Esophagus squamous epithelium (tissue), 5 donors: ENCODE measurements at places on chromosomes 13 and 19.

DNA sequence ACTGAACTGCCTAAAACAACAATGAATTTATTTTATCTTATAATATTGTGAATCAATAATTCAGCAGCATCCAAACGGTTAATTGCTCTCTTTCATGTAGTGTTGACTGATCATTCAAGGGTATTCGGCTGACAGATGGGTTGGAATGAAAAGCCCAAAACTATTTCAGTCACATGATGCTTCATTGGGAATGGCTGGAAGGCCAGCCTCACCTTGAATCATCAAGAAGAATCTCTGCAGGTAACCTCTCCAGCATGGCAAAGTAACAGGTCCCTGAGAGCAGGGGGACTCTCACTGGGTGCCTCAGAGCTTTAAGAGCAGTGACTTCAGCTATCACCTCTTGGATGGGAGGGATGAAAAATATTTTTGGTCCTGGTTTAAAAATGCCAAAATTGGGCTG is 1395.7 kb downstream of the OLFM4 start:
- DNase-seq, result no peak

DNA sequence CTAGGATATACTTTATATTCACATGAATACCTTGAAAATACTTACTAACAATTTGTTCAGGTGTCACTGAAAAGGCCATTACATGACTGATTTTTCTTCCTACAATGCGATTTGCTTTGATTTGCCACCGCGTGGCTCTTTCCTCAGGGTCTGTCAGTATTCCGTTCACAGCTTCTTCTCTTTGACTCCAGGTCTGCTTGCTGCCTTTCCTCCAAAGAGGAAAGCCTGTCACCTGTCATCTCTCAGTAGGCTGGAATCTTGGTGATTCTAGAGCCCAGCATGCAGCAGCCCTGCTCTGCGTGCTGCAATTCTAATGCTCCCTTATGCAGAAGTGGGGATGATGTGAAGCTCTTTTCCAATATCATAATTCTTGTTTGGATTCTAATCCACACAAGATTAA is 33.6 kb upstream of the SIAH3 start:
- no peak for DNase-seq

GRCh38 chr13:42354241-42355091 is 82.5 kb downstream of the AKAP11 start:
- DNase-seq, result no peak

- DNase-seq, result no peak
Observed at GRCh38 chr19:47467914-47468313, 3.8 kb downstream of the SLC8A2 start.

- DNase-seq, result no peak
Observed at GRCh38 chr13:66322193-66322740, 907.9 kb downstream of the PCDH9 start.

DNA sequence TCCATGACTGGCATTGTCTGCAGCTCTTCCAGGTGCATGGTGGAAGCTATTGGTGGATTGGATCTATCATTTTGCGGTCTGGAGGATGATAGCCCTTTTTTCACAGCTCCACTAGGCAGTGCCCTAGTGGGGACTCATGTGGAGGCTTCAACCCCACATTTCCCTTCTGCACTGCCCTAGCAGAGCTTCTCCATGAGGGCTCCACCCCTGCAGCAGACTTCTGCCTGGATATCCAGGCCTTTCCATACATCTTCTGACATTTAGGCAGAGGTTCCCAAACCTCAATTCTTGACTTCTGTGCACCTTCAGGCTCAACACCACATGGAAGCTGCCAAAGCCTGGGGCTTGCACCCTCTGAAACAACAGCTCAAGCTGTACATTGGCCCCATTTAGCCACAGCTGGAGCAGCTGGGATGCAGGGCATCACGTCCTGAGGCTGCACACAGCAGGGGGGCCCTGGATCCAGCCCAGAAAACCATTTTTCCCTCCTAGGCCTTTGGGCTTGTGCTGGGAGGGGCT is 800.2 kb upstream of the MIR17HG start:
- DNase-seq, result no peak
